ENCODE measurements at places on chromosomes 1 and 21. TPM values are rescaled to one million over a fixed set of nuclear protein-coding genes. Genes with fewer than 3 reads are reported as not detected.

BATF3 gene
- polyA plus RNA-seq, result 3.7 TPM

CFAP126 gene
- not detected for polyA plus RNA-seq

TMEM50B gene
- polyA plus RNA-seq, result 9.6 TPM

GPR52 gene
- polyA plus RNA-seq, result not detected

TSSK3 gene
- polyA plus RNA-seq, result not detected

FCRL2 gene
- polyA plus RNA-seq, result 13.6 TPM

OSCP1 gene
- not detected for polyA plus RNA-seq

ADAMTS4 gene
- 0.23 TPM for polyA plus RNA-seq

FCGR3A gene
- polyA plus RNA-seq, result 30.5 TPM

PTPN22 gene
- polyA plus RNA-seq, result 2.1 TPM

KCNA2 gene
- polyA plus RNA-seq, result not detected

KCNT2 gene
- 1.2 TPM for polyA plus RNA-seq

SEC22B gene
- 24.0 TPM for polyA plus RNA-seq

RC3H1 gene
- polyA plus RNA-seq, result 2.4 TPM

KIF1B gene
- 5.1 TPM for polyA plus RNA-seq

BACE2 gene
- polyA plus RNA-seq, result 13.2 TPM

CACYBP gene
- 75.7 TPM for polyA plus RNA-seq

MIB2 gene
- polyA plus RNA-seq, result 24.6 TPM

DHX9 gene
- 96.7 TPM for polyA plus RNA-seq

GUCA2B gene
- 168 TPM for polyA plus RNA-seq

MIXL1 gene
- polyA plus RNA-seq, result not detected

MARK1 gene
- 4.3 TPM for polyA plus RNA-seq

SLC25A34 gene
- polyA plus RNA-seq, result 3.0 TPM

ZNF593OS gene
- polyA plus RNA-seq, result not detected

TBX15 gene
- not detected for polyA plus RNA-seq

MPL gene
- not detected for polyA plus RNA-seq

SLC26A9 gene
- polyA plus RNA-seq, result not detected

NFASC gene
- polyA plus RNA-seq, result 0.46 TPM

PDE9A gene
- 103 TPM for polyA plus RNA-seq

OR2T2 gene
- not detected for polyA plus RNA-seq

HCRTR1 gene
- polyA plus RNA-seq, result not detected

ETV3L gene
- not detected for polyA plus RNA-seq

TYW3 gene
- 10.8 TPM for polyA plus RNA-seq

THEM5 gene
- not detected for polyA plus RNA-seq

SPRR1B gene
- polyA plus RNA-seq, result 0.19 TPM

PDZK1IP1 gene
- polyA plus RNA-seq, result 35.4 TPM

GBP4 gene
- polyA plus RNA-seq, result 26.1 TPM

BRDT gene
- polyA plus RNA-seq, result not detected

ZSWIM5 gene
- 3.2 TPM for polyA plus RNA-seq

Measured in sigmoid colon (tissue), 7 donors.